Stimulated activated CD8-positive, alpha-beta memory T cell treated with anti-CD3 and anti-CD28 coated beads, Interleukin-4, amount 100 ng/mL, for 4 hours (primary cell): ENCODE measurements at places on chromosomes 3 and 15.

- DNase-seq = no peak
Observed at GRCh38 chr3:5787861-5788488, 600.5 kb downstream of the EDEM1 start.

DNA sequence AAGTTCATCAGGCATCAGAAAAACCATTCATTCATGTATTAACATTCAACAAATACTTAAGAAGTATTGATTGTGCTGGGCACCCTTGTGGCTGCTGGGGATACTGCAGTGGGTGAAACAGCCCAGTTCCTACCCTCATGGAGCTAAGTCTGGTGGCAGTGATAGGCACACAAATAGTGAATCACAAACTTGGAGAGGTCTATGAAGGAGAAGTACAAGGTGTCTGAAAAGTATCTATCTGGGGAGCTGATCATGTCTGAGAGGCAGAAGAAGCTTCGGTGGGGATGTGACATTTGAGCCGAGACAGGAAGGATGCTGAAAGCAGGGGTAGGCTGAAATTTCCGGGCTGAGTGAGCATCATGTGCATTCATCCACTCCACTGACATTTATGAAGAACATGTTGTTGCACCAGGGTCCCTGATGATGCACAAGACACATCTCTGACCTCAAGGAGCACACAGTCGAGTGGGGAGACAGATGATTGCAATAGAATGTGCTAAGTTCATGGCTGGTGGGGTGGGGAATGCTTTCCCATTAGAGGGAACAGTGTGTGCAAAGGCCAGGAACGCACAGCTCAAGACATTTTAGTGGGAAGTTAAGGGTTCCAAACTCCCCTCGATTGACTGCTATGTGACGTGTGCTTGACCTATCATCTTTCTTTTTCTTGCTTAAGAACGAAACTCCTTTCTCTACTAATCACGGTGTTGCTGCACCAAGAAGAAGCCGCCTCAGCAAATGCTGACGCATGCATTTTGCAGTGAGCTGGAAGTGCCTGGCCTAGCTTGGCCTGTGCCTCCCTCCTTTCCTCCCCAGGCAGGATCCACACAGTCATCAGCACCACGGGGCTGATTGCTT is 309.1 kb upstream of the ICE2 start:
- no peak for DNase-seq

GRCh38 chr15:28900892-28901586 is 15.3 kb downstream of the APBA2 start:
- DNase-seq = no peak

DNA sequence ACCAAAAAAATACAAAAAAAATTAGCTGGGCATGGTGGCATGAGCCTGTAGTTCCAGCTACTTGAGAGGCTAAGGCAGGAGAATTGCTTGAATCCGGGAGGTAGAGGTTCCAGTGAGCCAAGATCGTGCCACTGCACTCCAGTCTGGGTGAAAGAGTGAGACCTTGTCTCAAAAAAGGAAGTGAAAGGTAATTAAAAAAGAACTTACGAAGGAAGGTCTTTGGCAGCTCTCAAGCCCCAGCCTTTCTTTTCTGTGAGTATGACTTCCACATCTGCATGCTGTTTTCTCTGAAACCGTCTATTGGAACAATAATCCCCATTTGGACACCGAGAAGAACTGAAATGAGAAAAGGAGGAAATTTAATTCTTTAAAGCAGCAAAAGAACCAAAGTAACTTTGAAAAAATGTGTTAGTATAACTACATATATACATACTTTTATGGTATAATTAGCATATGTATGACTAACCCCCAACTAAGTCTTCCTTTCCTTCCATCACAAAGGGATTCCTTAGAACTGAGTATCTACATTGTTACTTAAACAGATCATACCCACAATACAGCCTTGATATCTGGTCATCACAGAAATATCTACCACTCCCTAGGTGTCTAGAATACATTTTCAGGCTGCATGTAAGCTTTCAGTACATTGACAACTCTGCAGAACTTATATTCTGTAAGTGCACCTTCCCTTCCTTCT is 50.1 kb downstream of the SETD2 start:
- no peak for DNase-seq

DNA sequence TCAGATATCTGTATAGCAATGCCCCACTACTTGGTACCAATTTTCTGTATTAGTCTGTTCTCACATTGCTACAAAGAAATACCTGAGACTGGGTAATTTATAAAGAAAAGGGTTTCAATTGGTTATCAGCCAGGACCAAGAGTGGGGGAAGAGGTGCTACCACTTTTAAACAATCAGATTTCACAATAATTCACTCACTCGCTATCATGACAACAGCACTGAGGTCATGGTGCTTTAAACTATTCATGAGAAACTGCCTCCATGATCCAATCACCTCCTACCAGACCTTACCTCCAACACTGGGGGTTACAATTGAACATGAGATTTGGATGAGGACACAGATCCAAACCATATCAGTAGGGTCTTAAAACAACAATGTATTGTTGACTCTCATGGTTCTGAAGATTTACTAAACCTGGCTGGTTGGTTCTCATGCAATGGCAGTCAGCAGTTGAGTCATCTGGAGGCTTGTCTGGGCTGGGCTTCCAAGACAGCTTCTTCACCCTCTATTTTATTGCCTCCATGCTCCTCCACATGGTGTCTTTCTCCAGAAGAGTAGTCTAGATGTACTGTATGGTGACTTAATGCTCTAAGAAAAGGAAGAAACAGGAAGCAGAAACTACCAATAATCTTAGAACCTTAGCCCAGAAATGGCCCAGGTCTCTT is 21.2 kb upstream of the TM4SF4 start:
- DNase-seq = no peak

GRCh38 chr3:142858043-142858442 is 30.8 kb downstream of the PCOLCE2 start:
- no peak for DNase-seq

GRCh38 chr3:71825551-71826283 is 40.8 kb upstream of the PROK2 start:
- no peak for DNase-seq

GRCh38 chr15:59174151-59174834 is 32.4 kb upstream of the LDHAL6B start:
- DNase-seq = no peak

GRCh38 chr3:141680620-141681389 is 57.3 kb upstream of the RNF7 start:
- no peak for DNase-seq

DNA sequence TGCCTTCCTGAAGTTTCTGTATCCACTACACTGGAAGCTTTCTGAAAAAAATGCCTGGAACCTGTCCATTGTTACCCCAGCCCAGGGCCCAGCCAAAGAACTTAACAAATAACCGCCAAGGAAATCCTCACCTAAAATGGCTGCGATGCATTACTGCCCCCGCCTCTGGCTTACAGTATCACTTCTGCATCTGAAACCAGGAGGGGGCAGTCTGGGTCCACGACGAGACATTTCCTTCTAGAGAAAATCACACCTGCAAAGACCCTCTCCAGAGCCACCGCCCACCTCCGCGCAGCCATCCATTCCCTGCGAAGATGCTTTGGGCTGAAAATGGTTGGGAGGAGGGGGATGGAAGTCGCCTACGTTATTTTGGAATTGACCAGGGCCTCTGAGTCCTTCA is 22.4 kb upstream of the CELF6 start:
- no peak for DNase-seq

GRCh38 chr3:93994056-93994455 is 14.1 kb downstream of the ARL13B start:
- no peak for DNase-seq

DNA sequence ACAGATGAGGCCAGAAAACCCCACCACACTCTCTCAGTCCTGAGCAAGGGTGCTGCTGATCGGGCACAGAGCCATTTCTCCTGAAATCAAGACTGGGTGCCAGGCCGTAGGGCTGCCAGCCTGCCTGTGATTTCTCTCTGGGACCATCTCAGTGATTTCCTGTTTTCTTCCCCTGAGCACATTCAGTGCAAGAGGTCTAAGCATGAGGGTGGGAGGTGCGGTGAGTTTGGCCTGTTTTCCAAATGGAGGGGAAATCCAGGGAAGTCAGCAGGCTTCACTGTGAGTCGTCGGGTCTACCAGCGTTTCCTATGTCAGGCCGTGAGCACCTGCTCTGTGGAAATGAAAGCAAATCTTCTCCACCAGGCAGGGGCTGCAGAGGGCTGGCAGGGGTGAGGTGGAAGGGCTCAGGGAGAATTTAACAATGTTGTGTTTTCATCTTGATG is 82.3 kb downstream of the ST6GAL1 start:
- no peak for DNase-seq

- DNase-seq = no peak
Observed at GRCh38 chr3:52327486-52328290, 11.6 kb downstream of the DNAH1 start.

- no peak for DNase-seq
Observed at GRCh38 chr15:46126581-46126980, 491.8 kb downstream of the SQOR start.

DNA sequence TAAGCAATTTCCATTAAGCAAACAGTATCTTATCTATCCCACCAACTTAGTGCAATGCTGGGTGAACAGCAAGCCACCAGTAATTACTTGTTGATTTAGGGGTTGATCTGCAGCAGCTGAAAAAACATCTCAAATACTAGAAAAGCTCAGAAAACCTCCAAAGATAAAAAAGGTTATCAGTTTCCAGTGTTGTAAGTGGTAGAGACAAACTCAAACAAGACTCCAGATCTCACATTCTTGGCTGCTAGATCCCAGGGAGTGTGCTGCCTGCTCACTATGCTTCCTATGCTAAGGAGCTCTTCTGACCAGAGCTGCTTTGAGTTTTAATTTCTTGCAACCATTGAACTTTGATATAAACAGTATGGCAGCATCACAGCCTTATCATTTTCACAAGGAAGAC is 11.3 kb downstream of the B3GALNT1 start:
- no peak for DNase-seq

DNA sequence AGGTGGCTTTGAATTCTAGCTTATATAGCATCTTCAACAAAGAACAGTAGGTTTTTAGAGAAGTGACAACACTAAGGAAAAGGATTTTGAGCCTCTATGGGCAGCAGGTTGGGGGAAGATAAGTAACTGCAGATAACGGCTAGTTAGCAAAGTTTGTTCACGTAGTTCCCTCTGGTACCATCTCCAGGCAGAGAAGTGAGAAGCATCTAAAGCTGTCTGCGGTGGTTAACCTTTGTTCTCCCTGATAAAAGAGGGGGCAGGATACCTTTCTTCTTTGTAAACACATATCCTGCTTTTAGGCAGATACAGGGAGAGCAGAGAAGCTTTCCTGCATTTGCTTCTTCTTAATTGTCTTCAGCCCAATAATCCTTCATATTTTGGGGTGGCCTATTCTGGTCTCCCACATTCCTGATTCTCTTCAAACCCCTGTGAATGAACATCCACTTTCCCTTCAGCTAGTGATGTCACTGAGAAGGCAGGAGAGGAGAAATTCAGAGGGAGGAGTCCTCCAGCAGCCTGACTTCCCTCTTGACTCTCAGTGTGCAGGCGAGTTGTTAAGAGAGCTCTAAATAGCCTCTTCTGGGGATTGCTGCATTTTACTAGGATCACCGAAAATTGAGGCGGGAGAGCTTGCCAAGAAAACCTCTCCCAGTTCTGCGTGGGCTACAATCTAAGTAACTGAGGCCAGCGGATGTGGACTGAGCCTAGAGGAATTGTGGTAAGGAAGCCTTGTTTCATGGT is 393.7 kb upstream of the C2CD4B start:
- DNase-seq = no peak

DNA sequence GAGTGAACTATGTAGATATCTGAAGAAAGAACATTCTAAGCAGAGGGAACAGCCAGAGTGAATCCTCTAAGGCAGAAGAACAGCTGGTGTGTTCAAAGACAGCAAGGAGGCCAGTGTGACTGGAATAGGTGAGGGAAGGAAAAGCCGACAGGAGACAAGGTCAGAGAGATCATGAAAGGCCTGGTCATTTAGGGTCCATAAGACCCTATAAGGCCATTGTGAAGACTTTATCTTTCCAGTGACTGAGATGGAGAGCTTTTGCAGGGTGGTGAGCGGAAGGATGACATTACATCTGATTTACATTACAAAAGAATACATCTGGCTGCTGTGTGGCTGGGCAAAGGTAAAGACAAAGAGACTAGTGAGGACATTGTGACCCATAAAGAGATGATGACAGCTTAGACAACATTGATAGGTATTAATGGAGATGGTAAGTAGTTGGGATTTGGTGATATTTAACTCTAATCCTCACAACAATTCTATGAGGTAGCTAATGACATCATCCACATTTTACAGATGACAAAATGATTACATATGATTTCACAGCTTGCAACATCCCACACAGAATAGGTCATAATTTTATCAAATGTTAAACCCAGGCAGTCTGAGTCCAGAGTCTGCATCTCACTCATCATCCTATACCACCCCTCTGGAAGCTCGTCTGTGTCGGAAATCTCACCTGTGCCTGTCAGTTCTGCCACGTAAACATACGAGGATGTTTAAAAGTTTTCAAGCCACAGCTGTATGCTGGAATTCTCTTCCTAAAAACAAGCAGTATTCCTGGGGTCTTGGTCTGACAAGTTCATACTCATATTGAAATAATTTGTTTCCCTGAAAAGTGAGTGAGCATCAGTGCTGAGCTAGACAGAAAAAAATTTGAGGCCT is 70.2 kb upstream of the PIK3R4 start:
- no peak for DNase-seq

- DNase-seq = no peak
Observed at GRCh38 chr15:96408591-96409183, 78.2 kb downstream of the NR2F2 start.

DNA sequence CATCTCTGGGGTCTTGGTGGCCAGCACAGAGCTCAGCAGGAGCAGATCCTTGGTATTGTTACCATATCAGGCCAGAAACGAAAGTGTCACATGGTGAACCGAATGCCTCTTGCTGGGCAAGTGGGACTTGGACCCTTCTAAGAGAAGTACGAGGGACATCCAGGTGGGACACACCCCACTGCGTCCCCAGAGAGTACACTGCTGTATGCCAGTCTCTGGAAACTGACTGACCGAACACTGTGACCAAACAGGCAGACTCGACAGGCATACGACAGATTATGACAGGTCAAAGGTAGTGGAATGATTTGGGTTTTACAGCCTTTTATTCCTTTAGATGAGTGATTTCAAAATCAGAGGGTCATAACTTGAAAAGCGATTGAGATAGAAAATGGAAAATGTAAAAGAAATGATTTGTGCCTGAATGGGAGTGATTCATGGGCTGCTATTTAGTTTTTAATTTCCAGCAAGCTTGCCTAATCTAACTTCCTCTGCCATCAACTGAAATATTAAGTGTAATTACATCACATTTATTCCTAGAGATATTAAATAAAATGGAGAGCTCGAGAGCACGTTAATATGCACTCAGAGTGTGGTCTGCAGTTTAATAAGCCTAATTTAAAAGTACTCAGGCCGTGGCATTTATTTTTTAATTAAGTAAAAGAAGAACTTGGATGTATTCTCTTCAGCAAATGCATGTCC is 63.4 kb upstream of the CTXND1 start:
- no peak for DNase-seq
